ENCODE measurements at places on chromosomes 1 and 21.

DNA sequence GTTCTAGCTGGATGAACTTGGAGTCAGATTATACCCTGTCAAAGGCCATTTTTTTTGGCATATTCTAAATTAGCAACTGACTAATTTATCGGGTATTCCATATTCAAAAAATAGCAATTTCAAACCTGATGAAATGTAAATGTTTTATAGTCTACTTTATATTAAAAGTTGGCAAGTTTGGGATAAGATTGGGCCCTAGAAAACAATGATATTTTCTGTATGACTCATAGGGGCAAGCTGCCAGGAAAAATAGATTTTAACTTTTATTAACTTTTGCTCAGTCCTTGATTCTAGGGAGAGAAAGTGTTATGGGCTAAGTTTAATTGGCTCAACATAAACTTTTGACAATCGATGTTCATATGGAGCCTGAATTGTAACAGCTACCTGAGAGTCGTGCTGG lies 576.9 kb upstream of the B3GALT2 start:
- peak; percentile 41 for DNase-seq

GRCh38 chr1:68347415-68347814 lies 102.3 kb downstream of the RPE65 start:
- DNase-seq, result no peak

DNA sequence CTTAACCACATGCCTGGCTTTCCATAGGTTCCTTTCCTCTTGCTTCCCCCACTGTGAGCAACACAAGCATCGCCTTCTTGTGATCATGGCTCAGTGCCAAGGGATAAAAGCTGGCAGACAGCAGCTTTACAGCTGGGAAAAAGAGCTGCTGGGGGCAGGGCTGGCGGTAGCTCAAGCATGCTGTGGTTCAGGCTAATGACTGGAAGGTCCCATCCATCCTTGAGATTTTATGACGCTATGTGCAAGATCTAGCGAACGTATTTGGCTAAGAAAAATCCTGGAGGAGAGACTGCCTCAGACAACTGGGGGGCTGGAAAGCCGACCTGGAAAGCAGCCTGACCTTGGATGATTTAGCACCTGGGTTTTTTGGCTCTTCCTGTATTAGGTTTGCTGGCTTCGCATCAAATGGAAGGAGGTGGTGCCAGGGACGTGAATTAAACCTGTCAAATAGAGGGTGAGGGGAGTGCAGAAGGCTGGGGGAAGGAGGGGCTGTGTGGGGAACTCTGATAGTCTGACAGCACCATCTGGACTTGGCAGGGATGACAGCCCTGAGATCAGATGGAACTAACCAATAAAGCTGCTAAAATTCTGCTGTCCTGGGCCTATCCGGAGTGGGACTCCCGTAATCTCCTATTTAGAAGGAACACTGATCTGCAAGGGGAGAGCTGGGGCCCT lies 34.8 kb downstream of the ZMYND12 start:
- peak; percentile 41 for DNase-seq

GRCh38 chr1:62180639-62181038 lies 14.0 kb upstream of the L1TD1 start:
- DNase-seq, result peak; percentile 83

DNA sequence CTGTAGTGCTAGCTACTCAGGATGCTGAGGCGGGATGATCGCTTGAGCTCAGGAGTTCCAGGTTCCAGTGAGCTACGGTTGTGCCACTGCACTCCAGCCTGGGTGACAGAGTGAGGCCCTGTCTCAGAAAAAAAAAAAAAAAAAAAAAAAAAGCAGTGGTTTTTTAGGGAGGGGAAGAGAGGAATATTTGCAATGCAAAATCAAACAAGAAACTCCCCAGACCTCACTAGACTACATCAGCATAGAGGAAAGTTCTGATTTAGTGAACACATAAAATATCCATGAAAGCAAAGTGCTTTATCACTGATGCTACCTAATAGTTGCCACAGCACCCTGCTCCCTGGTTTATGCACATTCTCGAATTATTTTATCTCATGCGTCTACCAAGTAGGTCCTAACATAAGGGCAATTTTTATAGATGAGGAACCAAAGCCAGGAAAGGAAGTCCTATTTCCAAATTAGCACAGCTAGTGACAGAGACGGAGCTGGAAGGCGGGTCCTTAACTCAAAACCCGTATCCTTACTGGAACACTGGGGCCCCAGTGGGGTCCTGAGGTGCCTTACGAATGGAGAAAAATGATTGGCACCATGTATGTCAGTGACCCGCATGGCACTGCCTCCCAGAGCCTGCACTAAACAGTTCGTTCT lies 50.7 kb upstream of the GPR157 start:
- DNase-seq, result no peak

- no peak for DNase-seq
Observed at GRCh38 chr1:229102741-229103391, 168.0 kb upstream of the RAB4A start.

DNA sequence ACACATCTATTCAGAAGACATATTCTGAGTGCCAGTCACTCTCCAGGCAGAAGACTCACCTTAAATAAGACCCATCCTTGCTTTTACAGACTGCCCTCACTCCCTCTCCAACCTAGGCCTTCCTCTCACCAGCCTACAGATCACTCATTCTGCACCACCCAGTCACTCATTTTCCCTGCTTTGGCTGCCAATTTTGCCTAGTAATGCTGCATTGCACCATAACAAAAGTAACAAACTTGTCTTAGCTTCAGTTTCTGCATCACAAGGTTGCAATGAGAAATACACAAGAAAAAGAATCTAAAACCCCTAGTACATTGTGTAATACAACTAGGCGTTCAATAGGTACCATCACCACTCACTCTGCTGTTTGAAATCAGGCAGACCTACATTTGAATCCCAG lies 292.4 kb downstream of the PLPP3 start:
- DNase-seq, result no peak

- no peak for DNase-seq
Observed at GRCh38 chr21:45595574-45596295, 47.8 kb upstream of the PCBP3 start.

GRCh38 chr1:21241771-21242581 lies 48.3 kb downstream of the ECE1 start:
- DNase-seq, result peak; percentile 48

DNA sequence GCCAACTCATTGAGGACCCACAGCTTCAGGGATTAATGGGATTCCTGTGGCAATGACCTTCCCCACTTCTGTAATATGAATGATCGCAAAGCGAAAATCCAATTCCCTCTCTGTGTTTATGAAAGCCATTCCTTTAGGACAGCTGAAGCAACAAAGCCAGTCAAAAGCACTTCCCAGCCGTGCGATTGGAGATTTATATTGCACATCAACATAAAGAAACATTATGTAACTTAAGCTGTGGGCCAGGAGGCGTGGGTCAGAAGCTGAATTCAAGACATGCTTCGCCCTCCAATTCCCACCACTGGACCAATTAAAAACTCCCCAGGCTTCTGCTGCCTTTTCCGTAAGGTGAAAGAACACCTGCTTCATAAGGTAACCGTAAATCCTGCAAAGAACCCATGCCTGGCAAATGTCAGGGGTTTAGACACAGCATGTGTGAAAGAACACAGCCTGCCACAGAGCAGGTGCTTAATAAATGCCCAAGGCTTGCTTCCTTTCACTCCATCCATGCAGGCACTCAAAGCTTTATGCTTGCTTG lies 138.9 kb upstream of the SOD1 start:
- DNase-seq, result no peak
